ENCODE measurements at places on chromosomes 12 and 14.

- DNase-seq, result no peak
Measured at GRCh38 chr14:61284001-61284400, 2.9 kb upstream of the TMEM30B start.

GRCh38 chr14:90388437-90388836 is 8.4 kb upstream of the CALM1 start:
- peak; percentile 22 for DNase-seq

GRCh38 chr12:46369095-46369473 is 3.5 kb downstream of the SLC38A2 start:
- DNase-seq, result no peak

GRCh38 chr12:58414398-58414871 is 473.1 kb downstream of the ATP23 start:
- DNase-seq, result peak; percentile 71

GRCh38 chr12:105706321-105706972 is 376.0 kb downstream of the C12orf75 start:
- DNase-seq, result peak; percentile 46

- DNase-seq, result no peak
Measured at GRCh38 chr14:30885840-30886740, 11.7 kb downstream of the COCH start.

DNA sequence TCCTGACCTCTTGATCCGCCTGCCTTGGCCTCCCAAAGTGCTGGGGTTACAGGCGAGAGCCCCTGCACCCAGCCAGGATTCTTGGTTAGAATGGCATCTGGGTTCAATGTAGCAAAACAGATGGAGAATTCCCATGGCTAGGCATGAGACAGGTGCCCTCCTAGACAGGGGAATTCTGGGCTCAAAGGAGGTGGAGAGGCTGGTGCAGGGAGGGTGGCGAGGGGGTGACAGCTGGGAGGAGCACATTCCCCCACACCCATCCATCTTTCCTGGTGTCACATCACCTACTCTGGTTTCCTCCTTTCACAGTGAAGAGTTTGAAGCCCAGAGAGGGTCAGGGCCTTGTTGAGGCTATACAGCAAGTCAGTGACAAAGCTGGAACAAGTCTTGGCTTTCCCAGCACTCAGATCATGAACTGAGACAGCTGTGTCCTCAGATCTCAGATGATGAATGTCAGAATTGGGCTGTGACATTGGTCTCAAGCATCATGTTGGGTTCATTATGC is 2.8 kb downstream of the SERPINA1 start:
- no peak for DNase-seq

DNA sequence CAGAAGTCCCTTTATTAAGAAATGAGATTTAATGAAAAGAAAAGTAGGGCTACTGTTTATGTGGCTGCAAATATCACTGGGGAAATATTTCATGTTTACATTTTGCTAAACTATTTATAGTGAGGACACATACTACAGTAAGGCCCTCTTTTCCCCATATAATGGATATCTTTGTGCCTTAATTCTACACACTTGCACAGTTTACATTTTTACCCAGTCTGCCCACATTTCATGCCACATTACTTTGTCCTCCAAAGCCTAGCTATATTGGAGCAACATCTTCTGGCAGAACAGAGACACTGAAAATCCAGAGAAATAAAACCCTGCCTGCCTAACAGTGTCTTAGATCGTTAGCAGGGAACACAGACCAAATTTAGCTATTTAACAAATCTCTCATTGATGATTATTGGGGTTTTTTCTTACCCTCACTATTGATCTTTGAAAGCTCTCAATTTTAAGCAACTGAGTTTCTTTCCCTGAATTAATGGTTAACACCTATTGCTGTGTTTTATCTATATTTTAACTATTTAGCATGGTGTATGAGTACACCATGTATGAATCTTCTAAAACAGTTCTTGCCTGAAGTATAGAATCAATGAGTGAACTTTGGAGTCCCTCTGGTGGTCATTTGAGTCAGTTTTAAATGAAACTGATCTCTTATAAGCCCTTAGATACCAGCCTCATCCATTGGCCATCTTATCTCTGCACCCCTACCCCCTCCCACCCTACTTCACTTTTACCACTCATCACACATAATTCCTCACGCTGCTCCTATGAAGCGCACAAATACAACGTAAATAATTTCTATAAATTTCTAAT is 170.2 kb downstream of the BCAT1 start:
- DNase-seq, result peak; percentile 58

- DNase-seq, result peak; percentile 56
Measured at GRCh38 chr14:93959239-93960107, 16.9 kb downstream of the ASB2 start.

- DNase-seq, result no peak
Measured at GRCh38 chr14:79856381-79856780, 354.9 kb downstream of the DIO2 start.

DNA sequence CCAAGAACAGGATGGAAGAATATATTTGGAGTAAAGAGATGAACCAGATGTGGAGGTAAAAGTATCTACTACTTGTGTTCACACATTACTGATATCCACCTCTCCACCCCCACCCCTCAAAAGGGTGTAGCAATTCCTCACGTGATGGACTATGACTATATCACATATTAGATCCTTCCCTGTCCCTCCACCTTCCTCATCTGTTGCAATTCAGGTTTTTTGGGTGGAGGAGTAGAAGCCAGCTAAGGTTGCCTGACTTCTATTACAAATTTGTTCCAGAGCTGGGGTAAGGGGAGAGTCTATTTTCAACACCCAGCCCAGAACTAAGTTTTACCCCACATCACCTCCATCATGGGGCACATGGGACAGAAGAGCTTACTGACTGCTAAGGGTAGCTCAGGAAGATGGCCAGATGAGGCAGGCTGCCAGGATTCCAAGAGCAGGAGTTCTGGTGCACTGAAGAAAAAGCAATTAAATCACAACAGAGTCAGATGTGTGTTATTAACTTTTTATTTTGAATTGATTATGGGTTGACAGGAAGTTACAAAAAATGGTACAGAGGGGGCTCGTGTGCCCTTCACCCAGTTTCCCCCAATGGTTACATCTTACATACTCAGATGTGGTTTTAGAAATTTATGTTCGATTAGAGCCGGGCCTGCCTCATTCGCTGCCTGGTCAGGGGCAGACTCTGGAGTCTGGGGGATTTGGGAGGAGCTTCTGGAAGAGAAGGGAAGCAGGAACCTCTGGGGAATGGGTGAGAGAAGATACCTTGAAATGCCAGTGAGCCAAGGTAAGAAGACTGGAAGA is 2.1 kb downstream of the RNASE13 start:
- DNase-seq, result no peak

GRCh38 chr12:31647086-31647491 is 12.4 kb upstream of the ETFBKMT start:
- peak; percentile 33 for DNase-seq

DNA sequence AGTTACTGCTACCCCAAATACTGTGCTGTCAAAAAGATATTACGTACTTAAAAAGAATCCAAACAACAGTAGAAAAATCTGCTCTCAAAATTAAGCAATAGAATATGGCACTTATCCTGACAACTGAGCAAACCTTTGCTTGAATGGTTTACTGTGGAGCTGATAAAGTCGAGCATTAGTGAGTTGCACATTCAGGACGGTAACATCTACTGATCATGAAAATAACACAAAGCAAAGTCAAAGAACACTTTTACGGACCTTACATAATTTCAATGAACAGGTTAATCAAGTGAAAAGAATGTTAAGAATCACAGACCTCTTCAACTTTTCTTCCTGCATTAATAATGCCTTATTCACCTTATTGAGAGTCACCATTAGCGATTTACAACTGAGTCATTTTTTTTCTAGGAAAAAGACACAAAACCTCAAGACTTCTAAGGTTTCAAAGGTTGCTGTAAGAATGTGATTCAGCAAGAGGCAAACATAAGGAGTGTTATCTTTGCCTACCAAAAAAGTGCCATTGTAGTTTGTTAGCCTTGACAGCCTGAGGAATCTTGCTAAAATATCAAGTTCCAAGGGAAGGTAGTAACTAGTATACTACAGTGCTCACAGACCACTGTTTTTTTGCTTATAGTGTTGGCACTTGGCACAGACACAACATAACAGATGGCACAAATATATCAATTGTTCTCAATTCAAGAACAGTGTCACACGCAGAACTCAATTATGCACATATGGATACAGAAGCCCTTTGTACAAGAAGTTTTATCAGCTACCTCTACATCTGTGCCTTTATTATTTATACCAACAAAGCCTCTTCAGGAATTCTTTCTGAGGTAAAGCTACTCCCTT is 334.2 kb upstream of the RPL10L start:
- no peak for DNase-seq

DNA sequence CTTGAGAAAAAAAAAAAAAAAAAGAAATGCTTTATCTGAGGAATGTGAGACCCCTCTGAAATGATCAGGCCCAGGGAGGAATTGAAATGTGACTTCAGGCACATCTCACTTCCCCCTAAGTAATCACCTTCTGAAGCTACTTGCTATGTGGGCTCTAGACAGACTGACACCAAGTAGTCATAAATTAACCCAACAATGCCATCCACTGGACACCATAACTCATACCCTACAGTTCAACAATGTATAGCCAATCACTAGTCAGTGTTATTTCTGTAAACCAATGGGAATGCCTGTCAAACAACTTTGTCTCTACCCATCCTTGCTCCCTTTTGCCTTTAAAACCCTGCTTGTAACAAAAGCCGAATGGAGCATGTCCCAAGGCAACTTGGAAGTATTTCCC is 182.7 kb upstream of the TMPO start:
- DNase-seq, result no peak

DNA sequence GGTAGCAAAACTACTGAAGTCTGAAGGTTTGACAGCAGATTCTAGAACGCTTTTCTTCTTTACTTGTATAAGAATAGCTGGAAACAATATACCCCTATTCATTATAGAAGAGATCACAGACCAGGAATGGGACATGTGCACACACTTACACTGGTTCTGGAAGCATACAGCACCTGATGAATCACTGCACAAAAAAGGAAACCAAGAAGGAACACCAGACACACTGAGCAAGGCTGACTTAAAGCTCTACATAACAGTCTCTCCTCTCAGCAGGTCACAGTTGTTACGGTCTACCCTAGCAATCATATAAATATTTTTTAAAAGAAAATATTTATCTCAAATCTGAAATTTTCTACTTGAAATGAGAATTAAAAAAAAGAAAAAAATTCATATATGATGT is 13.5 kb downstream of the ATP2B1 start:
- peak; percentile 61 for DNase-seq
